ENCODE measurements at places on chromosomes 1 and 21. TPM values are rescaled to one million over a fixed set of nuclear protein-coding genes. Genes with fewer than 3 reads are reported as not detected.

DNA sequence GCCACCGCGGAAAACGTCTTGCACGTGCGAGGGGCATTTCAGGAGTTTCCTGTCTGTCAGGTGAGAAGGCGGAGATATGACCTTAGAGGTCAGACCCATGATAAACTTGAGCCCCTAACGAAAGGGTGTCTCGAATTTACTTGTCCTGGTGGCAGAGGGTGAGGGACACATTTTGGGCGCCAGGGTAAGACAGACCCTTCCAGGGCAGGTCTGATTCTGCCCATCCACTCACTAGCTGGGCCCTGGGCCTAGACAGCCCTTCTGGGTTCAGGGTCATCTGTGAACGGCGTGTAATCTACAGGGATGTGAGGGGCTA lies 395 bp upstream of the CSRP1 start:
- DNase-seq = no peak

DNA sequence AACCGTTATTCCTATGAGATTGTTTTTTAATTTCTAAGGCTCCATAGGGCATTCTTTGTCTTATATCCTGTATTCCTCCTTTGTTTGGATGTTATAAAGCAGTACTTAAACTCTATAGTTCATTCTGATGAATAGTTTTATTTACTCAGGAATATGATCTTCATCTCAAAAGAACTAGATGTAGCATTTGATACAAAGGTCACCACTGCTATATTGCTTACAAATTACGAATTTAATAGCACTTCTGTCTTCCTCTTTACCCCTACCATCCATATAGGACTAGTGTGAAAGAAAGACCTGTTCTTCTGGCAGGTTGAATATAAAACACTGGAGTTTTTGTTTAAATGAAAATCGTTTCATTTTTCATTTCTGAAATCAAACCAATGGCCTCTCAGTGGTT lies 468.1 kb upstream of the CXADR start:
- no peak for DNase-seq

DNA sequence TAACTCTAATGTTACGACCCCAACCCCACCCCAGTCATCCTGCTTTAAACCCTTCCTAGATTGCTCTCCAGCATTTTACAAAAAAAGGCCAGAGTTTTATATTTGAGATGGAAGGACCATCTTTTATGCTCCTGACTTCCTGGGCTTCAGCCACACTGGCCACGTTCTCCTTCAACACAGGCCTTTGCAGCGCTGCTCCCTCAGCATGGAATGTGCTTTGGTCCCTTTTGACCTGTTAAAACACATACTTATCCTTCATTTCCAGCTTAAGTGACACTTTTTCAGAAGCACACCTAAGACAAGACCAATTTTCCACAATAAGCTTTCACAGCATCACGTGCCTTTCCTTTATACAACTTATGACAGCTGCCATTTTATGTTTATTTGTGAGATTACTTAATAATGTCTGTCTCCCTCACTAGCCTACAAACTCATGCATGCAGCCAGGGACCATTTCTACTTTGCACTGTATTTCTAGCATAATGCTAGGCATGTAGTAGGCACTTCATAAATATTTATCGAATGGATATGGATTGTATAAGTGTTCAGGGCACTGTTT lies 34.5 kb downstream of the LHX9 start:
- no peak for DNase-seq

The OR2T11 gene
- not detected for polyA plus RNA-seq

The ATP8B2 gene
- 9.9 TPM for polyA plus RNA-seq

- DNase-seq = no peak
These were observed 76.7 kb downstream of the SSBP3 start for GRCh38 chr1:54329312-54330003.

DNA sequence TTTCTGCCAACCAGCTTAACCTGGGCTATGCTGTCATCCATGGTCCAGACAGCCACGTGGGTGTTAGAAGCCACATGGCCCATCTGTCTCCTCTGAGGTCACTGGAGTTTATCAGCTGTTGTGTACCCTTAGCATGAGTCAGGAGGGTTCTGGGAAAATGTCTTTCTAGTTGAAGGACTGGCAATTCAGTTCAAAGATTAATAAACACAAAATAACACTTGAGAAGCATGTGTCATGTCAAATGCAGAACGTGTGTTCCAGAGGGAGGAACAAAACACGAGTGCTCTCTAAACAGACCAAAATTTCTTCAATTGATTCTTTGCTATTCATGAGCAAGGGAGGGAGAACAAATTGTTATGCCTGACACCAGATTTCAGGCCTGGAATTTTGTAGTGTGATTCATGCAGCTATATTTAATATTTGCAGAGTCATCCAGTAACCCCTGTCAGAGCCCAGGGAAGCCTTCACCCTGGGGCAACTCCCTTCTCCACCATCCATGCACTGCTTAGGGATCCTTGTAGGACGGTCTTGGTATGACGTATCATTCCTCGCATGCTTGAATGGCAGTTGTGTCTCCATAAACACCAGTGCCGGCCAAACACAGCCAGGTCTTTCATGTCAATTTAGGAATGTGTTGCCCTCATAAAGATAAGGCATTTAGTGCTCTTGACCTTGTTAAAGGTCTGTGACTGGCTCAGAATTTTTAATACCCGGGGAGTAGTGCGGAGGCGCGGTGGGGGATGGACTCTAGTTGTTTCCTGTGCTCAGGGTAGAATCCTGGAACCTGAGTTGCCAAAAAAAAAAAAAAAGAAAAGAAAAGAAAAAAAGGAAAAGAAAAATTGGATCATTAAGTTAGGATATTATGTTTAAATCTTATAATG lies 27.7 kb upstream of the DYRK1A start:
- DNase-seq = no peak

DNA sequence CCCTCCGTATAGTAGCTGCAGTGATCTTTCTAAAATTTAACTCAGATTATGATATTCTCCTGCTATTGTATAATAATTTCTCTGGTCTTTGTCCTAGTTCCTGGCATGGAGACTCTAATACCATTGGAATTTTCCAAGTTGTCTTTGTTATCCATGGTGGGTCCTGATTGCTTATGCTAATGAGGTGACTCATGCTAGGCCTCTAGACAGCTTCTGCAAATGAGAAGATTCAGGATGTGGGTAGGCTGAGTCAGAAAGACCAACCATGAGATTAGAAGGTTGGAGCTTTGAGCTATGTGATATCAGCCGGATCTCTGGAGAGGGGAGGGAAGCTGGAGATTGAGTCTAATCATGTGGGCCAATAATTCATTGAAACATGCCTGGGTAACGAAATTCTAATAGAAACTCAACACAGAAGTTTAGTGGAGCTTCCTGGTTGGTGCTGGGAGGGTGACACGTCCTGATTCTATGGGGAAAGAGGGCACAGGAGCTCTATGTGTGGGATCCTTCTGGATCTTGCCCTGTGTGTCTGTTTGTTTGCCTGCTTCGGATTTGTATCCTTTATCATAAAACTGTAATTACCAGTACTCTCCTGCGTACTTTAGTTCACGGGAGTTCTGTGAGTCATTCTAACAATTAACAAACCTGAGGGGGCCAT lies 73.2 kb upstream of the CNIH3 start:
- no peak for DNase-seq

- no peak for DNase-seq
These were observed 37.4 kb upstream of the NRDC start for GRCh38 chr1:51915951-51916350.

The LCE1E gene
- not detected for polyA plus RNA-seq

The RAB7B gene
- 0.95 TPM for polyA plus RNA-seq
